Testis (tissue), 5 donors: ENCODE measurements at places on chromosomes 12 and 14. TPM values are rescaled to one million over a fixed set of nuclear protein-coding genes. Genes with fewer than 3 reads are reported as not detected.

NUP37 gene
- total RNA-seq = 25.2 TPM

DNA sequence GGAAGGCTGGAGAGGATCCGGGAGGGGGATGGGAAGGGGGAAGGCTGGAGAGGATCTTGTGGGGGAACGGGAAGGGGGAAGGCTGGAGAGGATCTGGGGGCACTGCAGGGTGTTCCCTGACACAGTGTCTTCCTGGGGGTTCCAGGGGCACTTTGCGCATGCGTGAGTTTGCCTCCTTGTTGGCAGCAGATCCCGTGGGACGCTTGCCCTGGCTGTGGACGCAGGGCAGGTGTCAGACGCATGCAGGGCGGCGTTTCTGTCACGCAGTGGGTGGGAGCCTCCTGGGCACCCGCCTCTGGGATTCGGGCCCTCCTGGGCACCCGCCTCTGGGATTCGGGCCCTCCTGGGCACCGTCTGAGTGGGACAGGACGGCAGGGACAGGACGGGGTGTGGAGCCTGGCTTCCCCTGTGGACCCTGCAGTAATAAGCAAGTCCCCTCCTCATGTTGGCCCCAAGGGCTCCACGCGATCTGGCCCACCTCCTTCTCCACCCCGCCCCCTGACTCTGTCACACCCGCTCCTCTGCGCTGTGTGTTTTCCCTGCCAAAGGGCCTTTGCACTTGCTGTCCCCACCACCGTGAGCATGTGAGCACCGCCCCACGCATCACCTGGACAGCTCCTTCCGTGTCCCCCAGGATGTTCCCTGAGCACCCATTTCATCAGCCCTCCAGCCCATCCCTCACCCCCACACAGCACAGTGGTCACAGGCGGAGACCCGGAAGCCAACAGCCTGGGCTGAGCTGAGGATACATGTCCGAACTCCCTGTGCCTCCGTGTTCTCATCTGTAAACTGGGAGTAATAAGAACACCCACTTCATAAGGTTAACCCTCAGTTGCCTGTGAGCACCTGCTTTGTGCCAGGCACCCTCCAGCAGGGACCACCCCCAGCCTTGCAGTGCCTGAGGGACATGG lies 4.4 kb downstream of the MMP17 start:
- peak; percentile 79 for DNase-seq

DNA sequence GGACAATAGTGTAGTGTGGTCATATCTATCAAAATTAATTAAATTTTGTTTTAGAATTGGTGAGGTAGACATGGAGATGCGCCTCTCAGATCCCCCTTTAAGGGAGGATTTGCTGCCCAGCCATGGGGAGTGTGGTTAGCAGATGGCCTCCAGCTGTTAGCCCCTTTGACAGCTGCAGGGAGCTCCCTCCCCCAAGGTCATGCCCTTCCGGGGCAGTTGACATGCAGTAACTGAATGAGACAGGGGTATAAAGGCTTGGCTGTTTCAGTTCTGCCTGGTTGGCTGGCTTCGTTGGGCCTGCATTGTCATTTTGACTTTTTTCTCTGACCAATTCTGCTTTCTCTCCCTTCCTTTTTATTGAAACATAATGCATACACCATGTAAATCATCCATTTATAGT lies 291.5 kb upstream of the SRRM4 start:
- DNase-seq = no peak

GRCh38 chr14:23433457-23433856 lies 2.0 kb downstream of the MYH7 start:
- no peak for DNase-seq

- no peak for DNase-seq
Observed at GRCh38 chr12:46415552-46415951, 43.0 kb upstream of the SLC38A2 start.

DNA sequence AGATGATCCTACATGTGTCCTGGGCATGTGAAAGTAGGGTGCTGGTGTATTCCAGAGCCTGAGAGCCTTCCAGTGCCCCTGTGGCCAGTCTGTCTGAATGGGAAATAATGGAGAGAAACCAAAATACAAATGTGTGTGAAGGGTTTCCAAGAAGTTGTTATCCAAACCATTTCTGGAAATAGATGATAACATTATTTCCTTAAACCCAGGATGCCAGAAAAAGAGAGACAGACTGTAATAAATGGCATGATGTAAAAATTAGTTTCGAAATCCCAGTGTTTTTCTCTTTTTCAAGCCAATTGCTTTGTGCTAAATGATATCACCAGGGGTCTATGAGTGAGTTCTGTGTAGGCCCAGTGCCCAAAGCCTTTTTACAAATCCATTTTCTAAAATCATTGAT lies 175.3 kb downstream of the PHLDA1 start:
- no peak for DNase-seq

DNA sequence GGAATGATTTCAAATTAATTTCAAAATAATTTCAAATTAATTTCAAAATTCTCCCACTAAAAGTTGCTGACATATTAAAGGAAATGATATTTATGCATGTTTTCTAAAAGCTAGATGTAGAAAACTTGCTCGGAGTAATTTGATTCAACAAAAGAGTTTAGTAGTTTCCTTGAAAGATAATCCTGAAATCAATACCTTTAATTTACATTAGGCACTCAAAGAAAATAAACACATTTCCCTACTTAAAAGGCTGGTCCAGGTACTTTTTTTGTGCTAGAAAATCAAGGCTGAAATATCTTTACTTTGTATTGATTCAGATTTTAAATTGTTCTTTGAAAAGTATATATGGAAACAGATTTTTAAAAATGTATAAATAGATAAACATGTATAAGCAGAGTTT lies 370.5 kb downstream of the RAD51B start:
- no peak for DNase-seq

DNA sequence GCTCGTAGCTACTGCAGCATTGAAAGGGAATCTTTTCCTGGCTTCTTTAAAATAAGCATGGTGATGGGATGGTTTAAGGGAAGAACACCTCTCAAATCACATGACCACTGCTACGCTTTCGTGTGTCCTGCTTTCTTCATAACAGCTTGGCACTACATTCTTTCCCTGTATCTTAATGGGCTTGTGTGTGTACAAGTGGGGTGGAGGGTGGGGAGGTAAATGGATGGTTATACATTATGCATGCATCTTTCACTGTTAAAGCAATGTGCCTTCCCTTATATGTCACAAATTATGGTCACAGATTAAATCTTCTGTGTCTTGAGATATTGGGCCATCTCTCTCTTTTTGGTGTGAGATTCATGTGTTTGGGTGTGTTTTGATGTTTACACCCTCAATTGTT lies 169.4 kb upstream of the GARIN2 start:
- DNase-seq = no peak

ANAPC7 gene
- total RNA-seq = 67.1 TPM

ALKBH1 gene
- total RNA-seq = 18.4 TPM
